ENCODE measurements at places on chromosomes 7 and 10. TPM values are rescaled to one million over a fixed set of nuclear protein-coding genes. Genes with fewer than 3 reads are reported as not detected.

- DNase-seq = no peak
Observed at GRCh38 chr7:1762238-1762945, 92.3 kb downstream of the ELFN1 start.

DNA sequence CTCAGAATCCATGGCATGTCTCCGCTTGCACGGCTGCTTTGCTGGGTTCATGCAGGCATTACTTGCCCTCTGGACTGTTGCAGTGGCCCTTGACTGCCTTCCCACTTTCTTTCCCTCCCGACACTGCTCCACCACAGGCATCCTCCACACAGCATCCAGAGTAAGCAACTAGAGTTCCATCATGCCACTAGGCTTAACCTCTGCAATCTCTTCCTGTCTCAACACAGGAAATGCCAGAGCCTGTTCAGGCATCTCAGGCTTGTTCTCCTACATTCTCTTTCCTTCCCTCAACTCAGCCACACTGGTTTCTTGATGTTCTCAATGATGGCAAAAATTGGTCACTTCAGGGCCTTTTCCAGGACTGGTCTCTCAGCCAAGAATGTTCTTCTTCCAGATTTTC, 284.5 kb upstream of the KLF6 start:
- DNase-seq = no peak

Gene CFAP70
- total RNA-seq = 0.31 TPM

DNA sequence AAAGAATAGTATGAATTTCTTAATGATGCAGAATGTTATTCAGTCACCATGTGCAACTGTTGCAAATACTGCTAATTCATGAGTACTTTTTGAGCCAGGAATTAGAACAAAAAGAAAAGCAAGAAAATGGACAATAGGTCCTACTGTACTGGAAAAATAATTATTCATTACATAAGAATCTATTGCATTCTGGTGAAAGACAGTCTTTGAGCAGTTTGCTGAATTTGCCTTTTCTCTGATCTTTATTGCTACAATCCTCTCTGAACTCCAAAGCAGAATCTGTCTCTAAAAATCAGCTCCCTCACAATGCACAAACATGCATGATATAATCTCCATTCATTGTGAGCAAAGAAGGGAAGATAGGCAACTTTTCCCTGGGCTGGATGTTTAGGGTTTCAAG, 12.8 kb downstream of the IFIT2 start:
- DNase-seq = no peak

DNA sequence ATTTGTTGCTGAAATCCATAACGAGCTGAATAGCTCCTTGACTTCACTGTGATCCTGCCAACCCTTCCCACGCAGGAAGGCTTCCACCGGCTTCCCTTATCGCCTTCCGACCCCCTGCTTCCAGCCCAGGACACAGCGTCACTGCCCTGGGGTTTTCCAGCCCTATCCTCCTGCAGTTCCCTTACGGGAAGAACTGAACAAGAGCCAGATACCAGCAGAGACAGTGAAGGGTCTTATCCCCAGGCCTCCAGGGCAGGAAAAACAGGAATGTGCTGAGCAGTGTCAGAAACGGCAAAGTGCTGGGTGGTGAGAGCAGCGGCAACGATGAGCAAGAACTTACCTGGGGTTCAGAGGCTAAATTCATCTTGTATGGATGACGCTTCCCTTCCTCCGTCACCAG, 22.4 kb downstream of the PDLIM1 start:
- DNase-seq = no peak

Gene NPFFR1
- total RNA-seq = not detected

Gene MINDY3
- 9.0 TPM for total RNA-seq

DNA sequence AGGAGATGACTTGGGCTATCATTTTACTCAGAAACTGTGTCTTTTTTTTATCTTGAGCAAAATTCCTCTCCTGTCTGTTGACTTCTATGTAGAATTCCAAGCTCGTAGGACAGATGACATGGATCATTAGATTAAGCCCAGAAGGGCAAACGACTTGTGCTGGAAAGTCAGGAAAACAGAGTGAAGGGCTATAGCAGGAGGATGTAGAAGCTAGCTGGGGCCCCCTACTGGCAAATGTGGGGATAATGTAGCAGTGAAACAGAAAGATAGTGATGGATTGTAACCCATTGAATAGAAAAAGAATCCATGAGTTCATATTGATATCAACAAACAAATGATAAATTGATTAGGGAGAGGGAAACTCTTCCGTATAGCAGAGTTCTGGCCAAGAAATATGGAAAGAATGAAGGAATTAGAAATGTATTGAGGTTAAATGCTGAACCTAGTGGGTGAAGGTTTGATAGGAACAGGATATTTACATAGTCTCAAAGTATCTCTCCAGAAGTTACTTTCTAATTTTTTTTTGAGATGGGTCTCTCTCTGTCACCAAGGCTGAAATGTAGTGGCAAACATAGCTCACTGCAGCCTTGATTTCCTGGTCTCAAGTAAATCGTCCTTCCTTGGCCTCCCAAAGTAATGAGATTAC, 103.6 kb downstream of the LYZL1 start:
- peak; percentile 58 for DNase-seq

Gene LRRC4
- 1.3 TPM for total RNA-seq

DNA sequence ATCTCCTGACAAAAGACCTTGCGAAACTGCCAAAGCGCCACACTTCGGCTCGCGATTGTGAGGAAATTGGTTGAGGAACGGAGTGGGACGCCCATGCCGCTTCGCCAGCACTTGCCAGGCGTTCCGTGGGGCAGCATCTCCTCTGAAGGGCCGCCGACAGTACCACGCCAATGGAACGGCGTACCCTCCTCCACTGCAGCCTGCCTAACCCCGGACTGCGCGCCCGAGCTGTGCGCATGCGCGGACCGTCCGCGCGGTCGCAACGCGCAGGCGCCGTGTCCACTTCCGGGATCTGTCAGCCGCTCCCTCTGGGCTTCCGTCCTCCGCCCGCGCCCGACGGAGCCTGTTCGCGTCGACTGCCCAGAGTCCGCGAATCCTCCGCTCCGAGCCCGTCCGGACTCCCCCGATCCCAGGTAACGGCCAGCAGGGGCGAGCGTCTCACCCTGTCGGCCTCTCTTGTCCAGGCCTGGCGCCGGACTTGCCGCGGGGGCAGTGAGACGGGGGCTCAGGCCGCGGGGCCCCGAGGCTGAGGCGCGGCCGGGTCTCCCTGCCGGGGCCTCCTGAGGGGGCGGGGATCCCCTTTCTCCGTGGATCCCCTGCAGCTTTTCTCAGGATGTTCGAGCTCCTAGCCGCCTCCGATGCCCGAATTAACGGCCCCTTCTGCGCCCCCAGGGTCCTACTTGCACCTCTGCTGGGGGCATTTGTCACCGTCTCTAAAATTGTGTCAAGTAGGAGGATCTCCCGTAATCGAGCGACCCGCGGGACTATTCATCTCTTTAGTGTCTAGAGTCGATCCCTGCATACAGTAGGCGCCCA, at the start of gene ARPC1A:
ARPC1A (plus strand) TSS at position 307 of the 816 bp plus-strand sequence. CDS start 7,456 bp downstream, outside the sequence.
- DNase-seq = peak; percentile 90

- DNase-seq = no peak
Observed at GRCh38 chr7:96246919-96247318, 75.0 kb downstream of the SLC25A13 start.

DNA sequence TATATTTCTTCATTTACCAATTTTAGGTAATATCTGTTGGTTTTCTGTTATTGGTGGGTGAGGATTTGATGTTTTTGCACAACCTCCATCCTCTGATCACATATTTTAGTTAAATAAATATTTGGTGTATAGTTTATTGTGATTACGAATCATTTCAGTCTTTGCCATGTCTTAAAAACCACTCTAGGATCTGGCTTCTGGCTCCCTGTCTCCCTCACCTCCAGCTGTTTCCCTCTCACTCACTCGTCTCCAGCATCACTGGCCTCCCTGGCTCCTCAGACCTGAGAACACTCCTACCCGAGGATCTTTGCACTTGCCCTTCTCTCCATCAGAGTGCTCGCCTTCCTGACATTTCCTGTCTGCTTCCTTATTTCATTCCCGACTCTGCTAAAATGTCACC, 50.7 kb upstream of the NRF1 start:
- DNase-seq = no peak

- DNase-seq = no peak
Observed at GRCh38 chr7:83040484-83040883, 122.2 kb downstream of the PCLO start.

Gene ATRNL1
- total RNA-seq = not detected

GRCh38 chr7:110119883-110120581, 970.9 kb upstream of the LRRN3 start:
- no peak for DNase-seq

DNA sequence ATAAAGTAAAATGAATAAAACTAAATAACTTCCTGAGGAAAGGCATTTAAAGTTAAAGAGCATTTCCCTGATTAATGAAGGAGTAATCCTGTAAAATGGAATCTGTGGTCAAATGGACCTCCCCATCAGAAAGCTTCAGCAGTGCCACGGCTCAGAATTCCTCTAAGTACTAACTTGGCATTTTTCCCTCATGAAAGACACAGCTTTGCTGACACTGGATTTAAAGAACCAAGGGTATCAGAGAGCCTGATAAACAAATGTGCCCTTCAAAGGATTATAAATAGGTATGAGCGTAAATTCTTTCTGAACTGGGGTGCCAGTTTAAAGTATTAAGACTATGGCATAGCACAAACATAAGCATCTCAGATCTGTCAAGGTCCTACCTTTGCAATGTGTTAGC, 24.2 kb upstream of the RNF148 start:
- no peak for DNase-seq

Gene SSC4D
- total RNA-seq = 0.57 TPM

GRCh38 chr7:141541375-141541774, 9.8 kb upstream of the AGK start:
- no peak for DNase-seq

Gene NANOS1
- total RNA-seq = 0.52 TPM

DNA sequence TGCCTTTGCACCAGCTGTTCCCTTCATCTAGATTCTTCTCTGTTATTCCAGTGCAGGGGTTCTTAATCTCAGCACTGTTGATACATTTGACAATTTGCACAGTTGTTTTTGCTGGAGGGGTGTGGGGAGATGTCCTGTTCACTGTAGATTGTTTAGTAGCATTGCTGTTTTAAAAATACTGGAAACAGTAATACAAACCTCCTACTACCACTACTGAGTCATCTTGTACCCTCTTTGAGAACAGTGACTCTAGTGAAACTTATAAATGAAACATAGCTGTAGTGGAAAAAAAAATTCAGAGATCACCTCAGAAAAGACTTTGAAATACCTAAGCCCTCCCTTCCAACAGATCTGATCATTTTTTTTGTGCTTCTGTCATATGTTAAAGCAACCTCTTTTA, 154.8 kb upstream of the TMEM196 start:
- DNase-seq = no peak

Gene TMEM243
- 53.1 TPM for total RNA-seq

- no peak for DNase-seq
Observed at GRCh38 chr10:72133517-72133916, 45.2 kb upstream of the SPOCK2 start.

Gene EPHB6
- total RNA-seq = 22.8 TPM

DNA sequence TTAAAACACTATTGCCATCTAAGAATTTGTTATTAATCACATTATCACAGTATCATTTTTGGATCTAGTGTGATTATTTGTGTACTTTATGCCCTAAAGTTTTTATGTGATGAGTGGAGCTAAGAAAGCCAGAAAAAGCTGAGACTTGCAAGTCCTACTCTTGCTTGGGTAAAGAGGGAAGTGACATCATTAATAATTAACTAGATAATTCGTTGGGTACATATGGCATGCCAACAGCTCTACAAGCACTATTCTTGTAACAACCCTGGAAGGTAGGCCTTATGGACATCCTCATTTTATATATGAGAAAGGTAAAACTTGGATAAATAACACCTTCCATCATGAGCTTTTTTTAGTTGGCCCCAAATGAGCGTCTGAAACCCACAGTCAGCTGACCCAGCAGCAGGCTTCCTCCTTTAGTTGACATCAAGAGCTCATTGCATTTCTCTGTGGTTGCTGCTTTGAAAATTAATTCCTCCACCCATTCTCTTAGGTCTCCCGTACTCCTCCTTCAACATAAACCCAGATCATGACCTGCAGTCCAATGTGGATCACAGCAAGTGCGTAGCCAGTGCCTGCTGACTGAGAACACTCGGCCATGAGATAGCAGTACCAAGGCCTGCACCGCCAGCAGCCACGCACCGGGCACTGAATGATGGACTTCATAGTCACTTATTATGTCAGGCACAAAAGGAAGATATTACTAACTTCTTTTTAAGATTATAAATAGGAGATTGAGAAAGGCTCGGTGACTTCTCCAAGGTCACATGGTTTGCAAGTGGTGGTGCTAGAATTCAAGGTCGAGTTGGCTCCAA, 292.0 kb upstream of the AOAH start:
- DNase-seq = no peak

GRCh38 chr7:14630048-14630447, 272.5 kb downstream of the DGKB start:
- DNase-seq = no peak

Gene HTR5A
- not detected for total RNA-seq

- DNase-seq = peak; percentile 51
Observed at GRCh38 chr7:45035893-45036292, 35.9 kb downstream of the CCM2 start.

Gene CUBN
- total RNA-seq = 0.37 TPM

GRCh38 chr7:94403546-94403945, 8.9 kb downstream of the COL1A2 start:
- DNase-seq = no peak

DNA sequence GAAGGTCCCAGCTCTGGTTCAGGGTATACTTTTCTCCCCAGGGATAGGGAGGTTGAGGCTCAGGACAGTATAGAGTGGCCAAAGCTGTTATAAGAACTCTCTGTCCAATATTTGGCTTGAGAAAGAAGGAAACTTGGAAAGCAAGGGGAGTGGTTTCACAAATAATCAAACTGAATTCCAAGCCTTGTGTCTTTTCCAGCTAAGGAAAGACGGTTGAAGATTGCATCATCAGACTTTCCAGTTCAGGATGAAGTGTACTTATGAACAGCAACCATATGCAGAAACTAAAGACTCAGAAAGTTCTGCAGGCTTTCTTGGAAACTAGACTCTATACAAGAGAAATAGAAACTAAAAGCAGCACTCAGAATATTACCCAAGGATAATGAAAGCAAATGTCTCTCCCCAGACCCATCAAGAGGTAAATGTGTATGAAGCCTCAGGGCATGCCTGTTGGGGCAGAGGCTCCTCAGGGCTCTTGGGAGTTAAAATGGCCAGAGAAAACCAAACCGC, 46.4 kb downstream of the RAMP3 start:
- peak; percentile 28 for DNase-seq

DNA sequence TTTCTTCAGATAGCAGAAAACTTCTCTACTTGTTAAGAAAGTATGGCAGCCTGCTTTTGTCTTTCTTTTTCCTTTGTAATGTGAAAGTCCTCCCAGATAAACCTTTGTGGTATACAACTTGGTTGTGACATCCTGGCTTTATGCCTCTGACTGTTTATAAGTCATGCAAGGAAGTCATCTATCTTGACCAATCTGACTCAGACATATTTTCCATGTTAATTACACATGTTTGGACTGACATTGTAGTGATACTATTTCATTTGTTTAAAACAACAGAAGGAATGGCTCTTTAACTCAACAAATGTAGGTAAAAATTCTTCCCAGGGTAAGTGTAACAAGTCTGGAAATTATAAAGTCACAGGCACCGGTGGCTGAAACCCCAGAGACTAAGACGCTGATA, 341.6 kb upstream of the MEOX2 start:
- DNase-seq = no peak

Gene DNAJC12
- total RNA-seq = 13.2 TPM

Gene CTAGE6
- total RNA-seq = 0.98 TPM

GRCh38 chr7:16447876-16448275, 17.7 kb downstream of the SOSTDC1 start:
- DNase-seq = no peak

- no peak for DNase-seq
Observed at GRCh38 chr7:144049491-144049890, 743 bp downstream of the OR2A5 start.

All from activated naive CD4-positive, alpha-beta T cell treated with anti-CD3 and anti-CD28 coated beads for 36 hours (primary cell).